Stimulated activated CD4-positive, alpha-beta T cell treated with anti-CD3 and anti-CD28 coated beads, Interleukin-4, amount 100 ng/mL, for 48 hours (primary cell): ENCODE measurements at places on chromosomes 1 and 21.

DNA sequence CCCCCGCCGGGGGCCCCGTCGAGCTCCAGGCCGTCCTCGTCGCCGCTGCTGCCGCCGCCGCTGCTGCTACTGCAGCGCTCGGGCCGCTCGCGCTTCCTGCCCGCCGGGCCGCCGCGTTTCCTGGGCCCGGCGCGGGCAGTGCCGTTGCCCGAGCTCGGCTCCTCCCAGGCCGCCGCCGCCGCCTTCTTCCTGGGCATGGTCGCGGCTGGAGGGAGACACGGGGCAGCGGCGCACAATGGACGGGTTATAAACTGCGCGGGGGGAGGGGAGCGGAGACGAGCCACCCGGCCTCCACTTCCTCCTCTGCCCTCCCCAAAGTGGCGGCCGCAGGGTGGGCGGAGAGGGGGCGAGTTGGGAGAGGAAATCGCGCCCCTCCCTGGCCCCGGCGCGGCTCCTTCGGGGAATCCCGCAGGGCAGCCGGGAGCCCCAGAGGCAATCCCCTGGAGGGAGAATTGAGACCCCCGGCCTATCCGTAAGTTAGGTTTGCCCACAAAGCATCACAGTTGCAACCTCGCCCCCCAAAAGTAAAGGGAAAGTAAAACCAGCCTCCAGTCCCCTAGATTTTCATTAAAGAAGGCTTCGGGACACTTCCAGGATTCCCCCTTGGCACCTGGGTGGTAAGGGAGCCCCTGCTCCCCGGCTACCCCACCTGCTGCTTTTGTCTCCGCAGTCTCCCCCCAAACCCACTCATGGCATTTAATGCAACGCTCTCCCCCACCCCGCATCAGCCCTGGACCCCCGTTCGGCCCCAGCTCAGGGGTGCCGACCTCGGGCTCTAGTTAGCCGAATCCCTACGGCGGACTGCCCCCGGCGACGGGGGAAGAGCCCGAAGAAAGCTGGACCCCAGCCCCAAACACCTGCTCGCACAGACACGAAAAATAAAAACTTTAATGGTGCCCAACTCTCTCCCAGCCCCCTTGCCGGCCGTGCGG lies 893 bp downstream of the RCC2 start:
- DNase-seq, result peak; percentile 72

- no peak for DNase-seq
These were observed 1.2 kb upstream of the VWA1 start for GRCh38 chr1:1434131-1434823.

GRCh38 chr1:92784021-92784638 lies 778 bp downstream of the EVI5 start:
- DNase-seq, result peak; percentile 28

- no peak for DNase-seq
These were observed 23.5 kb downstream of the DIPK1A start for GRCh38 chr1:92937731-92938130.

DNA sequence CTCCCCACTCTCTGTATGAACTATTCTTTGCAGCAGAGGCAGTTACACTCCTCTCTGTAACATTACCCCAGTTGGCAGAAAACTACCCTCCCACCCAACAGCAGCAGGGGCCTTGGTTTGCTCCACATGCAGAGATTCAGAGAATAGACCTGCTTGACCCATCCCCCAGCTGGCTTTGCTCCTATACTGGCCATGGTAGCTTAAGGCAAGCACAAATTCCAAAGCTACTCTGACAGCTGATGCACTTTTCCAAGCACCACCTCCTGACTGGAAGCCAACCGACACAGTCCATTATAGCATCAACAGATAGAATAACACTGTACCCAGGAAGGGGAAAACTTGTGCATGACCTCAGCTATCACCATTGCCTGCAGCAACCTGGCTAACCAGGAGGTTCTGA lies 846.5 kb upstream of the NCAM2 start:
- no peak for DNase-seq

DNA sequence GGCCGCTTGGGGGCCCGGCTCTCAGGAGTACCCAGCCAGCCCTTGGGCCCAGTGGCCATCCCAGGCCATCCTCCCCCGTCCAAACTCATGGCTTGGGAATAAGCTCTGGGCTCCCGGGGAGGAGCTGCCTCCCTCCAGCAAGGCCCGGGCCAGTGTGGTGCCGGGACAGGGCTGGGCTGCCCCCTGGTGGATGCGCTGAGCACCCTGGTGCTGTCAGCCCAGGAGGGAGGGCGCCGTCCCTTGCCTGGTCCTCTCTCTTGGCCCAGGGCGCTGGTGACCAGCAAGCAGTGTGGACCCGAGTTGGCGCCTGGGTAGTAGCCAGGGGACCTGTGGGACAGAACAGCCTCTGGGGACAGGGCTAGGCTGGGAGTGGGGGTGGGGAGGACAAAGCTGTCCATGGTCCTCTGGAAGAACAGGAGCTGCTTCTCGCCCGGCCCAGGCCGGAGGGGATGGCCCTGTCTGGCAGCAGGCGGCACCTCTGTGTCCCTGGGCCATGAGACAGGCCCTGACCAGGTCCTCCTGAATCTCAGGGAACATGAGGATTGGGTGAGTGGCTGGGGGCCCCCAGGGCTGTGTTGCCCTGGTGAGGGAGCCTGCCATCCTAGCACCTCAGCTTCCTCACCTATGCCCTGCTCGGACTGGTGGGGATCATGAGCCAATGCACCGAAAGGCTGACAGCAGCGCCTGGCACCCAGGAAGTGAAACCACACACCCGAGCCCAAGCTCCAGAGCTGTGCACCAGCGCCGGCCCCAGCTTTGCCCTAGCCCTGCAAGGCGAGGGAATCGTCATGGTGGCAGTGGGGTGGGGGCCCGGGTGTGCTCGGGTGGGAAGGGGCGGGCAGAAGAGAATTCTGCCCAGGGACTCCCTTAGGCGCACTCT lies 9.4 kb downstream of the MORN1 start:
- DNase-seq, result peak; percentile 77

DNA sequence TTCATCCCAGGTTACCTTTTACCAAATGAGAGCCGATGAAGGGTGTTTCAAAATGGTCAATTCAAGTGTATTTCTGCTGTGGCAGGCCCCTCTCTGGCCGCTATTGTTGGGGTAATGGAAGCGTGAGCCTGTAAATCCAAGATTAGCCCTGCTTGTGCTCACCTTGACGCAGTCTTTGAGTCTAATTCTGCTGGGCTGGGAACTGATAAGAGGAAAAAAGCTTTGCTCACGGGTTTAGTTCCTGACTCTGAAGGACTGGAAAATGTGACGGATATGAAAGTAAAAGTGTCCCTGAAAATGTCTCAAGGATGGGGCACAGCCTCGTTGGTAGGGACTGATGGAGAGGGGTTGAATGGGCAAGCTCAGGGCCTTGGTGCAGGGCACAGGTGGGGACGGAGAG lies 125.9 kb upstream of the GALNT2 start:
- DNase-seq, result no peak

DNA sequence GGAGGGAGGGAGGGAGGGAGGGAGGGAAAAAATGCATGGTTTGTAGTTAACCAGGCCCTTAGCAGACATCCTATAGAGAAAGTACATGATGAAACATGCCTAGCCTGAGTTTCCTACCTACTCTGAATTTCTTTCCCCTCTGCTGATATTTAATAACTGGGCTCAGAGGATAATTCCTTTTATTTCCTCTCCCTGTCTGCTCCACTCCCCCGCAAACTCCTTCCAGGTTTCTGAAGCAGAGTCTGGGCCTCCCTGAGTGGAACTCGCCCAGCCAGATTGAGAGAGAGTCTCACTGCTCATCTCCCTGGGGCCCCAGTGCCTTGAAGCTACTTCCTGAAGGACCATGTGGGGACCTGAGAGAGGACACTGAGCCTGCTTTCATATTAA lies 111.9 kb upstream of the SLC44A3 start:
- no peak for DNase-seq

DNA sequence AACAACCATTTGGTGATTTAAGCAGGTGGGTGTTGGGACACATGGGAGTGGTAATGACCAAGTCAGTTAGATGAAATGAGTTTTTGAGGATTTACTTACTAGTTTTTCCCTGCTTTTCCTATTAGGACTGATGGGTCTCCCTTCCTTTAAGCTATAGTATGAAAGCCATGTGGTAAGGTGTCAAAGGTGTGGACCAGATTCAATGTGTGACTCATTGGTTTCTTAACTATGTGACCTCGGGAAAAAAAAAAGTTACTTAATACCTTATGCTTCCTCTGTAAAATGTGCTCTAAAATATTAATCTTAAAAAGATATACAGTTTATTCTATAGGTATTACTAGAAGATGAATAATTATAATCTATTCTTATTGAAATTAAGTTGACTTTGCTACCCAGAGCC lies 93.7 kb downstream of the DUSP10 start:
- DNase-seq, result no peak

- peak; percentile 1 for DNase-seq
These were observed 73.1 kb downstream of the KIF1B start for GRCh38 chr1:10283318-10283984.

DNA sequence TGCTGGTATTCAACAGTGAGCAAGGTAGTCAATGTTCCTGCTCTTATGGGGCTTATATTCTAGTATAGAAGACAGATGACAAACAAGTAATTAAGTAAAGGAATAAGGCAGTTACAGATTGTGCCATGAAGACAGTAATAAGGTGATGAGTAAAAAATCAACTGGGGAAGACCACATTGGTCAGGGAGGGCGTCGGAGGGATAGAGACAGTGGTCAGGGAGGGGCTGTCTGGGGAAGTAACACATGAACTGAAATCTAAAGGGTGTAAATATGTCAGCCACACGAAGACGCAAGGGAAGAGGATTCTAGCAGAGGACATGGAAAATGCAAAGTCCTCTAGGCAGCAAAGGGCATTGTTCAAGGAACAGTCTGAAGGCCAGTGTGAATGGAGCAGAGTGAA lies 10.1 kb downstream of the IL12RB2 start:
- DNase-seq, result no peak
